NCI-H774 (cell line): ENCODE measurements at places on chromosomes 2 and 18.

DNA sequence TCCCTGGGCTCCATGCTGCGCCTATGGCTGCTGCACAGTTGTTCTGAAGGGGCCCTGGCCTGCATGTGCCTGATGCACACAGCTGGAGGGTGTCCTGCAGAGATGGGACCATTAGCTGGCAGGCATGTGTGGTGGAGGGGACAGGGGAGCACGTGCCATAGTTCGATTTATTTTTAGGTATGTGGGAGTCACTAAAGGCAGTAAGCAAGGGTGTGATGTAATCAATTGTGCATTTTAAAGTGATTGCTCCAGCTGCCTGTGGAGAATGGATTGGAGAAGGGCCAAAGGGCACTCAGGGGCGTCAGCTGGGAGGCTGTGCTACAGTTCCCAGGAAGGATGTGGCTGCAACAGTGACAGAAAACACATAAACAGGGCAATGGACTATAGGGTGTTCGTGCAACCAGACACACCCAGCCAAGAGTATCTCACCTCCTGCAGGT, 205.1 kb downstream of the ARL4C start:
- peak; percentile 41 for DNase-seq

- no peak for DNase-seq
Measured at GRCh38 chr18:44265437-44265836, 415.3 kb upstream of the SETBP1 start.

DNA sequence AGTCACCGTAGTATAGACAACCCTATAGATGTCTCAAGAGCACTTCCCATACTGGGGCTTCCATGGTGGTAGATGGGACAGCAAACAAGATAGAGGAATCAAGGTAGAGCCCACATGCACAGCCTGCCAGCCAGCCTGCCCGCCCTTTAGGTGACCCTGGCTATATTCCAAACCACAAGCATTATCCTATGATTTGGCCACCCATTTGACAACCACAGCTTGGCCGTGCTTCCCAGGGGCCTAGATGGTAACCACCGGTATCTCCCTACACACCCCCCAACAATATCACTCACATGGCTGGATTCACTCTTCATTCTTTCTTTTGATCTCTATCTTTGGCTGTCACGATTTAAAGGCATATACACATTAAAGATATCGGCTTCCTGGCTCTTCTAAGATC, 85.3 kb downstream of the CDK15 start:
- no peak for DNase-seq

DNA sequence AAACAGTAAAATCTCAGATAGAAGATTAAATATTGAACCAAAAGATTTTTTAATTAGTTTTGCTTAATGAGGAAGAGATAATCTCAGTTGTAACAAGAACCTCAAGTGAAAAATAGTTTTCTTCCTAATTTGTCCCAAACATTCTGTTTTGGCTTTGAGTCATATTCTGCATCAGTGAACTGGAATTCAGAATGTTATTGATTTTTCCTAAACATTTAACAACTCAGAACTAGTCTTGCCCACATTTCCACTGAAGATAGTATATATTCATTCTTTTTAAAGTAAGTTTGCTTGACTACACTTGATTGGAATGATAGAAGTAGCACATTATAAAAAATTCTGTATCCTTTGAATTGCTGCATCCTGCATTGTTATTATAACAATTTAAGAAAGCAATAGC, 85.7 kb upstream of the UGP2 start:
- DNase-seq = no peak

- no peak for DNase-seq
Measured at GRCh38 chr18:74869904-74870863, 272.5 kb downstream of the ZNF407 start.

DNA sequence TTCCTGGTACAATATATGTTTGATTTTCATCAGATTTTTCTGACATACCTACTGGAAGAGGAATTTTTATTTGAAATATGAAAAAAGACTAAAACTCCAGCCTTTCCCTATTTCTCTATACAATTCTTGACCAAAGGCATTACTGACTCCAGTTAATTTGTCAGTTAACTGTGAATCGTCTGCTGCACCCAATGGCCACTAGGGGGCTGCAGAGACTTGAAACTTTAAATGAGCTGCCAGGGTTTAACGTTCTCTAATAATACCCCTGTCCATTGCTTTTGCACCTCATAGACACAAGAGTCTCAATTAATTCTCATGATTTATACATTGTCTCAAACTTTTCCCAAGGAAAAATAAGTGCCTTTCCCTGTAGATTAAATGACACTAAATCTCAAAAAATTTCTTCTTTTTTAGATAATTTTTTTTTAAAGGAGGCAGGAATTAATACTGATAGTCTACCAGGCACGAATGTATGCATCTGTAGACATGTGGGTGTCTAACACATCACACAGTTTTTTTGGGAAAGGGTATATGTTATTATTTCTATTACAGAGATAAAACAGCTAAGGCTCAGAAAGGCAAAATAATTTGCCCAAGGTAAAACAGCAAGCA, 1.8 kb upstream of the ALK start:
- DNase-seq = peak; percentile 55

- no peak for DNase-seq
Measured at GRCh38 chr2:184945824-184946223, 347.5 kb downstream of the ZNF804A start.
